ENCODE measurements at places on chromosomes 2 and 18.

GRCh38 chr18:76208678-76209306 lies 286.2 kb downstream of the ZNF516 start:
- DNase-seq, result no peak

DNA sequence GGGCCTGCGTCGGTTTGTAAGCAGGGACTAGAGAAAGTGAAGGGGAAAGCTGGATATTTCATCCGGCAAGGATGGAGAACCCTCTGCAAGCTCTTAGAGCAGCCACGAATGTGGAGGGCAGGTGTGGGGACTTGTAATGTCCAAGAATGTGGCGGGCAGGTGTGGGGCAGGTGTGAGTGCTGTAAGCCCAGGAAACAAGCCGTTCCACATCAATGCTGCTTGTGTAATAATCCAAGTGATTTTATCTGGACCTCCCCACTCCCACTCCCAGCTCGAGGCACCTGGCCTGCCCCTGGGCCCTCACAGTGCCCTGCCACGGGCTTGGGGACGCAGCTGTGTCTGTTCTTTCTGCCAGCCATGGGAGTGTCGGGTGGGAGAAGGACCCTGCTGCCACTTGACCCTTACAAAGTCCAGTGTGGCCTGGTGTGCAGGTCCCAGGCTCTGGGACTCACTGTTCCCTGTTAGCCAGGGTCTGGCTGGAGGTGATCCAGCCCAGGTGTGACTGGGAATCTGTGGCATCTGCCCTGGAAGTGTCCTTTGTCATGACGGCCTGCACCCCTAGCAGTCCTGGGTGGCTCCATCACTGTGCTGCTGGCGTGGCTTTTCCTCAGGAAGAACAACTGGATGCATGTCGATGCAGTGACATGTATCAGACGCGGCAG lies 42.8 kb downstream of the SOX11 start:
- no peak for DNase-seq

DNA sequence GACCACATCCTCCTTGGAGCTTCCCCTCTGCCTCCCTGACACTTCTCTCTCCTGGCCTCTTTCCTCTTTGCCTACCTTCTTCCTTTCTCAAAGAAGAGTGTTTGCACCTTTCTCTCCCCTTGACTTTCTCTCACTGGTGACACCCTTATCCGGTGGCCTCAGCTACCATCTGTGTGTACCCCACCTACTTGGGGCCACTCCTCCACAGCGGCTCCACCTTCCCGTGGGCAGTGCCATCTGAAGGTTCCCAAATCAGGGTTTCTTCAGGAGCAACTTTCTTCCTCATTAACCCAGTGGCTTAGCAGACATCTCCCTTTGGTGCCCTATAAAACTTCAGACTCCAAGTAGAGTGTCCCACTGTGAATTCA lies 5.3 kb upstream of the NCL start:
- no peak for DNase-seq

DNA sequence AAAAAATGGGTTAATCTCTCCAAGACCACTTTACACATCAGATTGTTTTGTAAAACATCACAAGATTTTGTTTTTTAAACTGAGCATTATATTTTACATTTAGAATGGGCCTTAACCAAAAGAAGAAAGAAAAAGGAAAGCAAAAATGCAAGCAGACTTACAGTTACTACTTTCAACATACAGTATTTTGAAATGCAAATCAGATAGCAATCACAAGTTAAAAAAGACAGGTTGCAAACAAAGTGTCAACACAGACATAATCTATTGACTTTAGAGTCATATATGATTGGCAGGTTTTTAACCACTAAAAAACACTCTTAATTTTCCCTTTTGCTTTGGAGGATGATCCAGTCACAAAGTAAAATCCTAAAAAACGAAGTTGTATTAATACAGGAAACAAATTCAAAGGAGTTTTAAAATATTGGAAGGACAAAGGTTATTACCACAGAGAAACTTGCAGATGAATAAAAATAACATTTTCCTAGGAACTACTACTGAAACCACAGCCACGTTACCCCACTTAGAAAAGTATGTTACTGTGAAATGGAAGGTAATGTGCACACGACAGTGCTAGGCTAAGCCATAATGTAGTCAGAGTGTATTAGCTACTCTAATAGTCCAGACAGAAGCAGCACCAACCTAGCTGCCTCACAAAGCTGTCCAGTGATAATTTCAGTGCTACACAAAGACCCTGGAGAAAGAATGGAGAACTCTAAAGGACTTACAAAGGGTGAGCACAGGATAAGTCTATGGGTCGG lies 22.9 kb downstream of the DARS1 start:
- no peak for DNase-seq

DNA sequence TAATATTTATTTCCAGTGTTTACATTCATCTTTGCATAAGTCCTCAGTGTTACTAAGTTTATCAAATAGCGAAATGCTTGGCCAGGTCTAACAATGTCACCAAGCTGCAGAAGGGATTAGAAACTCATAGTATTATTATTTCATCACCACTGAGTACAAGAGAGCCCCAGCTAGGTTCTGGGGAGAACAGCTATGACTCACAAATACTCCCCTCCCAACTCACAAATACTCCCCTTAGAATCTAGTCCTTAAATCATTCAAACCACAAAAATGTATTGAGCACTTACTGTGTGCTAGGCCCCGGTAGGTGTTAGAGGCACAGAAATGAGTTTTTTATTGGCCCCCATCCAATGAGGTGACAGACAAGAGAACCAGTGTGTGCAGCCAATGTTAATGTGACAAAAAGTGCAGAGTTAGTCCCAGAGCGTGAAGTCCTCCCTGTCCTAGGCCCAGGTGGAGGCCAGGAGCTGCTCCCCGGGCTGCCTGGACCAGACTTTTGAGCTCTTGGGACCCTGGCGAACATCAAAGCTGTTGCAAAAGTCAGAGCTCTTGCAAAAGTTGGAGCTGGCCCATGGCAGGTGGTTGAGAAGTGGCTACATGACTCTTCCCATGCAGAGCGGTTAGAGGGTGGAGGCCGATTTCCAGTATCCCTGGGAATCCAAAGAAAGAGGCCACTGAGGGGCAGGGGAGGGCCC lies 9.8 kb downstream of the STEAP3 start:
- no peak for DNase-seq

- peak; percentile 88 for DNase-seq
Observed at GRCh38 chr2:174025271-174026121, 60.3 kb upstream of the SP3 start.

- no peak for DNase-seq
Observed at GRCh38 chr2:17208511-17208910, 309.7 kb downstream of the RAD51AP2 start.

DNA sequence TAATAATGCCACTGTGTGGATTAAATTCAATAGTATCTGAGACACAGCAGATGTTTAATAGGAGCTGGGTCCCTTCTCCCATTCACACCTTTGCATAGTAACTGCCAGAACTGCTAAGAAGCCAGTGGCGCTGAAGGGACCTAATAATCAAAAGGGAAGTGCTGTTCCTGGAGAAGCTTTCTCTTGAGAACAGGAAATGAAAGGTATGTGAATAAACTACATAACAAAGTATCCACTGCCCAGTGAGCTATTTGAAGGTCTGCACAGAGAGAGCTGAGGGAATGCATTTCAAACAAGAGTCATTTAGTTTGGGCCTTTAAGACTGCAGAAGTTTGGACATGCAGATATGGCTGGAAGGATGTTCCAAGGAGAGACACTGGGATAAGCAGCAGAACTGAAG lies 56.1 kb upstream of the KIDINS220 start:
- DNase-seq, result no peak

- no peak for DNase-seq
Observed at GRCh38 chr2:218067523-218067922, 1.5 kb upstream of the RUFY4 start.

GRCh38 chr2:145324748-145325147 lies 804.8 kb upstream of the ZEB2 start:
- no peak for DNase-seq

DNA sequence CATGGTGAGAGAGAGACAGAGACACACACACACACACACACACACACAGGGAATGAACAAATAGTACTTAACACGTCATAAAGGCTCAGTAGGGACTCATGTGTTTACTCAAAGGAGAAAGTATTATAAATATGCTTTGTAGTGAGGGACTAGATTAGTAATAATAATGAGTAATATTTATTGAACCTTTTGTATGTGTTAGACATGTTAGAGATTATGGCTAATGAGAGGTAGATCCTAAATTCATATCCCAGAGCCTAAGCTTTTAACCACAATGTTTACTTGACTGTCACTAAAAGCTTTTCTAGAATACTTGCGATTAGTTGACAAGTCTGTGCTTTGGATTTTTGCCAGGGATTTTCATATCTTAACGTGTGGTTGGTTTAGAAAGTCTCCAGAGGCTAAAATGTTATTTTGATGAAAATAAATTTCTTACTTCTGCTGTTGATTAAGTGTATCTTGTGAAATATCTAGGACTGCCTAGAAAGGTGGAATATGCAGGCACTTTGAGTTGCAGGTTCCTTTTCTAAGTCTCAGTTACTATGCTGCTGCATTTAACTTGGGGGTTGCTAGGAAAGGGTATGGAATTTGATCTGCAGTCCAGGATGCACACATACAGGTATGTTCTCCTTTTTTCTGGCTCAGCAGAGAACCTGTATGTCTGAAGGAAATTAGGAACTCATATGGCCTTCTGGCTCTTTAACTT lies 64.5 kb downstream of the UBR3 start:
- no peak for DNase-seq

- DNase-seq, result no peak
Observed at GRCh38 chr2:138502255-138503086, 901 bp downstream of the SPOPL start.

GRCh38 chr2:54666634-54667265 lies 56.7 kb upstream of the EML6 start:
- DNase-seq, result no peak

DNA sequence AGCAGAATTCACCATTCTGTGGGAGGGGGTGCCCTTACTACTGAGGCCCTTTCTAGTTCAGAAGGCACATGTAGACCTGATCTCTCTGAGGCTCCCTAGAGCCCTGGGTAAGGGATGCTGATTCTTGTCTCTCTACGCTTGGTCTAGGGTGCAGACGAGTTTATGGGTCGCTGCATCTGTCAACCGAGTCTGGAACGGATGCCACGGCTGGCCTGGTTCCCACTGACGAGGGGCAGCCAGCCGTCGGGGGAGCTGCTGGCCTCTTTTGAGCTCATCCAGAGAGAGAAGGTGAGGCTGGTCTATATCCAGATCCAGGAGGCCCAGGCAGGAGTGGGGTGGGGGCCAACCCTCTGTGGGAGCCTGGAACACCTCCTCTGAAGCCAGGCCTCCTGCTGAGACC lies 147.2 kb downstream of the DYSF start:
- DNase-seq, result no peak

- no peak for DNase-seq
Observed at GRCh38 chr2:3613524-3613905, 18.6 kb downstream of the COLEC11 start.

- no peak for DNase-seq
Observed at GRCh38 chr2:235570966-235571692, 77.3 kb downstream of the AGAP1 start.

- no peak for DNase-seq
Observed at GRCh38 chr2:73036766-73037165, 34.7 kb downstream of the SFXN5 start.

DNA sequence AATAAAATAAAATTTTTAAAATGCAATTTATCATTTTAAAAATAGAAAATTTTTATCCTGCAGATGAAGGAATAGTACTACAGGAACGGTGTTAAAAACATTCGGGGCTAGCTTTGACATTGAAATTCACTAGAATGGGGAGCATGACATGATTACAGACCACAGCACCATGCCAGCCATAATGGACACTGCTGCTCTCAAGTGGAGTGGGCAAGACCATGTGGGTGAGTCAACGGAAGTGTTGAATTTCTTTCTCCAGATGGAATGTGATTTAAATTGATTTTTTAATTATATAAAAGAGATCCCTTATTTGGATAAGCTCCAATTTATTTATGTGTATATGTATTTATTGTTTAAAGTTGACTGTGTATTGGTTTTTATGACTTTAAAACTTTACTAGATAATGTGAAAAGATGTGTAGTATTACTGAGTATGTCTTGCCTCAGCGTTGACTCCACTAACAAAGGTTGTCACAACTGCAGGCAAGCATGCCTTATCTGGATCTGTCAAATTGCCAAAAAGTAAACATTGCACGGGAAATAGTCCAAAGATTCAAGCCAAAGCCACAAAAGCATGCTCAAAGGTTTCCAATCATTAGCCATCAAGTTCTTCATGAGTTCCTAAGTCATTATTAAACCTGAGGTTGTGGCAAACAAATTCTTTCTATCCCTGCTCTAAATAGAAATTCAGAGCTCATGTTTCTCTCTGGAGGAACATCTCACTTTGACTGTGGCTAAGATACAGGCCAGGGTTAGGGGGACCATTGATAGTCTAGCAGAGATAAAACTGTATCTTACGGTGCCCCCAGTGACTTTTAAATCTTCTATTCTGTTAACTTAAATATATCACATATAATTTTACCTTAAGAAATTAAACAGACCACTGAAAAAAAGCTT lies 536.9 kb downstream of the TMX3 start:
- DNase-seq, result no peak

GRCh38 chr2:224163566-224164307 lies 124.7 kb upstream of the SERPINE2 start:
- DNase-seq, result no peak

GRCh38 chr2:7819850-7820249 lies 862.0 kb upstream of the ID2 start:
- DNase-seq, result no peak

DNA sequence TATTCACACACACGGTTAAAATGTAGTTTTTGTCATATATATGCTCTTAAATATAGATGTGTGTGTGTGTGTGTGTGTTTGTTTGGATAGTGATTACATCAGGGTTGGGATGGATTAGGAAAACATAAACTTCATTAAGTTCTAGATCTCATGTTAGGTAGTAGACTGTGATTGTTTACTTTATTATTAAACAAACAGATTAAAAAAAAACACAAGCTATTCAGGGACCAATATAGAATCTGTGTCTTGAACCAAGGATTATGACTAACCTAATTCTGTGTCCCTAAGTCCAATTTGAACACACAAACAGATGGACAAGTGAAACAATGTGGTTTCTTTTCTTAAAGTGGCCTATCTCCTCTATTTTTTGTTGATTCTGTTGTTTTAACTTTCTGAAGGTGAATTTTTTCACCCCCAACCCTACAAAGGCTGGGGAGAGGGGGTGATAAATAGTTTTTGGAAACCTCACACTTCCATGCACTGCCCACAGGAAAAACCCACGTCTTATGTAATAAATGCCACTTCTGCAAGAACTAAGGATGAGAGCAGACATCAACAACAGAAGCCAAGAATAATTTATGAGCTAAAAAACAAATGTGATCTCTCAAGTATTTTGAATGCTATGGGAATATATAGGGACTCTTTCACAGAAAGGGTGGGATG lies 40.7 kb downstream of the IL1R2 start:
- DNase-seq, result no peak

DNA sequence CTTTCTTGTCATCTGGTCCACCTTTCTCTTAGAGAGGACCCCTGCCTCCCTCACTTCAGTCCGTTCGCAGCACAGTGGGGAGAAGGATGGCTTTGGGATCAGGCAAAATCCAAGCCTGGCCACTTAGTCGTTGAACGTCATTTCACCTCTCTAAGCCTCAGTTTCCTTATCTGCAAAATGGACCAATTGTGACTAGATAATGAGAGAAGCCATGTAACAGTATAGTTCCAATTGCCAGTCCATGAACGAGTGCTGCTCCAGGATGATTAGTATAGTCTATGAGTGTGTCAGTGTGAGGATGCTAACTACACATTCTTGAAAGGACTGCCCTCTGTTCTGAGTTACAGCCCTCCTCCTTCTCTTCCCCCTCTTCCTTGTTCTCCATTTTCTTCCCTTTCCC lies 1.1 kb downstream of the INHA start:
- no peak for DNase-seq

- DNase-seq, result no peak
Observed at GRCh38 chr2:227095346-227095745, 68.7 kb downstream of the COL4A4 start.

GRCh38 chr2:62996534-62997186 lies 54.0 kb upstream of the OTX1 start:
- DNase-seq, result no peak

All from smooth muscle cell of the brain vasculature (primary cell).